ENCODE measurements at places on chromosomes 1 and 21. TPM values are rescaled to one million over a fixed set of nuclear protein-coding genes. Genes with fewer than 3 reads are reported as not detected.
A peak's percentile ranks its signal among the peaks of the same experiment; 100 is the strongest.

GCSAML gene
- 0.54 TPM for total RNA-seq

MAP3K6 gene
- 6.3 TPM for total RNA-seq

GOLT1A gene
- total RNA-seq, result 53.3 TPM

WNT4 gene
- 3.3 TPM for total RNA-seq

OR14K1 gene
- not detected for total RNA-seq

WDR47 gene
- 16.5 TPM for total RNA-seq

CLCNKB gene
- total RNA-seq, result not detected

NUDT17 gene
- total RNA-seq, result 1.9 TPM

STRIP1 gene
- total RNA-seq, result 117 TPM

HSD3B1 gene
- total RNA-seq, result not detected

DNA sequence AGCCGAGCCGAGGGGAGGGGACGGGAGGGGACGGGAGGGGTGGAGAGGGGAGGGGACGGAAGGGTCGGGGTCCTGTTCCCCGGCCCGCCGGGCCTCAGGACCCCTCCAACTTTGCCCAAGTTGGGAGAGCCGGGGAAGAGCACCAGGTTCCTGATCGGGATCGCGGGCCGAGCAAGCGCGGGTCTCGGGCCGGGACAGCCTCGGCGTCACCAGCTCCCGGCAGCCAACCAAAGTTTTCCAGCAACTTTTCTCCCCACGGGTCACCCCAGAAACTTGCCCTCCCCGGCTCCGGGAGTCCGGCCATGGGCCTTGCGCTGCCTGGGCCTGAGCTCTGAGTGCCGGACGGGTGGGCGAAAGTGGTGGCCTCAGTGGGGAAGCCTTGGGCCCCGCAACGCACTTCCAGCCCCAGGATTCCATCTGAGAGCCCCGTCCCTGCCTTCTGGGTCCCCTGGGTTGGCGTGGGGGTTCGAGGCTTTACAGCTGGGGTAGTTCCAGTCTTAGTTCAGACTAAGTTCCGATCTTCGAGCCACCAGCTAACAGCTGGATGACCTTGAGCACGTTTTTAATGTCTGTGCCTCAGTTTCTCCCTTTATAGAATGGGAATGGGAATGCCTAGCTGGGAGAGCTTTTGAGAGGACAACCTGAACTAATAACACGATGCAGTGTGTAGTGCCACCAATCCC lies 458 bp downstream of the ZC3H12A start:
- H3K36me3 ChIP-seq, result peaks cover 14% of the 10 kb centered on the region
- peak overlapping the region; percentile 86 for H3K4me3 ChIP-seq
- H3K27me3 ChIP-seq, result no peaks in the 10 kb centered on the region
- H3K27ac ChIP-seq, result peak overlapping the region; percentile 98
- H3K4me1 ChIP-seq, result peaks cover 19% of the 10 kb centered on the region
- no peak for DNase-seq

- no peaks in the 10 kb centered on the region for H3K4me1 ChIP-seq
- DNase-seq, result no peak
- H3K36me3 ChIP-seq, result no peaks in the 10 kb centered on the region
Observed at GRCh38 chr21:40379881-40380810, 466.8 kb downstream of the DSCAM start.

DNA sequence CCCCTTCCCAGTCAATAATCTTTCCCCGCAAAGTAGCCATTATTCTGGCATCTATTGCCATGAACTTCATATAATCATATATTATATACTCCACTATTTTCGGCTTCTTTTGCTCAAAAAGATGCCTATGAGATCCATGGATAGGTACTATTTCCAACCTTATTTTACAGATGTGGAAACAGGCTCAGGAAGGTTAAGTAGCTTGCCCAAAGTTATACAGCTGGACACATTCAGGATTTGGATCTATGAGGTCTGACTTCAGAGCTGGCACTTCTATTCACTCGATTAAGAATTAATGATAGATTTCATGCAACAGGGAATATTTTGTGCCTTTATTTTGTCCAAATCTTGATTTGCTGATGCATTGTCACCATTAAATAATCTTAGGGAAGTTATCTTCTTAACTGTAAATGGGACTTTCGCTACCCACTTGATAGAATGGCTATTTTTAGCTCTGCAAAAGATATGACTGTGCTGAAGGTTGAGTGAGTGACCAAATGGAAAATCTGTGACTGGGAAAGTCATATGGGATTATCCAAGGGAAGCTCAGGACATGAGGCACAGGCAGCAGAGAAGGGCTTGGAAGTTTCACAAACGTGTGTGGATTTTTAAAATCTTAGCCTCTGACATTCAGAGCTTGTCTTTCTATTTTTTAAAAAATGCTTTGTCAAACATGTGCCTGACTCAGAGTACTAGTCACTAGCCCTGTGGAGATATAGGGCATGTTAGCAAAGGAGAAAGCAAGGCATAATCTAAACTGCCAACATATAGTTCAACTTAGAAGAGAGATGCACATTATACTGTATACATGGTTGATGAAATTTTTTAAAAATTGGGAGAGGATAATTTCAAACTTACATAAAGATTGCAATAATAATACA lies 36.5 kb downstream of the GIPC2 start:
- no peak overlapping the region for H3K4me3 ChIP-seq
- H3K4me1 ChIP-seq, result no peaks in the 10 kb centered on the region
- H3K27me3 ChIP-seq, result no peaks in the 10 kb centered on the region
- no peak for DNase-seq

GRCh38 chr1:58304346-58304975 lies 242.1 kb downstream of the OMA1 start:
- H3K27ac ChIP-seq, result no peak overlapping the region
- no peaks in the 10 kb centered on the region for H3K27me3 ChIP-seq
- no peak for DNase-seq
- H3K4me1 ChIP-seq, result no peaks in the 10 kb centered on the region
- H3K36me3 ChIP-seq, result no peaks in the 10 kb centered on the region

DNA sequence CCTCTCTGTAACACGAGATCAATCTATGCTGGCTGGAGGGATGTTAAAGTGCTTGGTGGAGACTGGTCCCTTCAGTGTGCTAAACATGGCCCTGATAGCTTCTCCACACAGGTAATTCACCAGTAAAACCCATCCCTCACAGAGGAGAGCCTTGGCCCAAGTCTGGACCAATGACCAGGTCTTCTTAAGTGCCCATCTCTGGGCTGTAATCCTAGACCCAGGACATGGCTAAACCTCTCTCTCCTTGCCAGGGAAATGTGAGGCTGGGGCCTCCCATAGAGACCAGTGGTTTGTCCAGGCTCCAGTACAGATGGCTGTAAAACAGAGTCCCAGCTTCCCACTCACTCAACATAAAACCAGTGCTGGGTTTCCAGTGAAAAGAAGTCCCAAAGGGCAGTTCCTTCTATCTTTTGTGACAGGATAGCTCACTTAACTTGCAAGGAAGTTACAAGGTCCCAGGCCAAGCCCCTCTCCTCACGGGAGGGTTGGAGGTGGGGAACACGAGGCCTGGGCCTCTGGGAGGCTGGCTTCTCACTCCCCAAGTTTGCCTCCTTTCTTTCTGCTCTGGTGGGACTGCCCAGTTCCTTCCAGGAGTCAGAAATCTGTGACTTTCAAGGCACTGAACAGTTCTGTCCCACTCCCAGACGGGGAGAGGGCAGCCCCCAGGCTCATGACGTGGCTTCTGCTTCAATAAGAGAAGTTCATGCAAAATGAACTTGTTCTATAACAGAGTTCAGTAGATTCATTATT lies 2.2 kb upstream of the KIF17 start:
- no peak overlapping the region for H3K27ac ChIP-seq
- H3K4me1 ChIP-seq, result peaks cover 7% of the 10 kb centered on the region
- DNase-seq, result no peak
- no peak overlapping the region for H3K4me3 ChIP-seq
- no peaks in the 10 kb centered on the region for H3K36me3 ChIP-seq
- H3K27me3 ChIP-seq, result no peaks in the 10 kb centered on the region

DNA sequence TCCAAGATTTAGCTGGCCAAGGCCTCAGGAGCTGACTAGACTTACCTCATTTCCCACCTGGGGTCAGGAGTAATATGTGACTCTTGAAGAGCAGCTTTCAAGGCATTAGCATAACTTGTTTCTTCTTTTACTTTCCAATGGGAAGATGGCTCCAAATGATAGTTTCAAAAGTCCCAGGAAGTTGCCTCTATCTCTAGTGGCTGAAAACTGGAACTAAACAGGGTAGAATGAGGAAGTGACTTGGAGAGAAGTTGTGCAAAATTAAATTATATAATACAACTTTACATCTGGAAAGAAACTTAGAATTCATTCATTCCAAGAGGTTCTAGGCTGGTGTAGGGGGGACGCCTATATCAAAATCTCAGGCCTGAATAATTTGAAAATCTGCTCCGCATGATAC lies 250.1 kb upstream of the FMN2 start:
- no peak for DNase-seq
- H3K27me3 ChIP-seq, result no peaks in the 10 kb centered on the region
- no peak overlapping the region for H3K27ac ChIP-seq
- H3K36me3 ChIP-seq, result no peaks in the 10 kb centered on the region
- no peak overlapping the region for H3K4me3 ChIP-seq

- H3K36me3 ChIP-seq, result no peaks in the 10 kb centered on the region
- no peak for DNase-seq
- H3K27ac ChIP-seq, result no peak overlapping the region
- H3K27me3 ChIP-seq, result no peaks in the 10 kb centered on the region
- H3K4me1 ChIP-seq, result no peaks in the 10 kb centered on the region
Observed at GRCh38 chr1:117534995-117535467, 70.8 kb upstream of the TENT5C start.

DNA sequence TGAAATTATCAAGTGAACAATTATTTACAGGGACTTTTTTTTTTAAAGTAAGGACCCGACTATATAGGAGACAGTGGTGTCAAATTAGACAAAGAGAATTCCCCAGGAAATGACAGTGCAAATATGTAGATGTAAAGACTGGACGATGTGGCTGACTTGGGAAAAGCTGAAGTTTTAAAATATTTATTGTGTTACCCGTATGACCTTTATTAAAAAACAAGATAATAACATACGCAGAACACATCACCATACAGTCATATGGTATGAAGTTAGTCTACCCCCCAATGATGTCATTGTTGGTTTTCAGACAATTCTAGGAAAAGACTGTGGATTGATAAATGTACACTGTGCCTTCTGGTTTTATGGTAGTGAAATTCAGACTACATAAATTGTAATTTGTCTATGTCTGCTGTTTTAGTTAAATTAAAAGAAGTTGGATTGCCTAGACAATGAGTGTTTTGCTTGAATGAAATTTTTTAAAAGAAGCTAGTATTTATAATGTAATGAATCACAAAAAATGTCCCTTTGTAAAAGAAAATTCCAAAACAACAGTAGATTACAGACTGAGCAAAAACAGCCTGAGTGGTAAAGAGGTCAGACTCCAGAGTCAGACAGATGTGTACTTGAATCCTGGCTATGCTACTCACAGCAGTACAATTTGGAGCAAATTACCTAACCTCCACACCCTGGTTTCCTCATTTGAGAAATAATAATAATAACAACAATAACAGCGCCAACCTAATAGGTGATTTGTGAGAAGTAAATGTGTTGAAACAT lies 15.5 kb upstream of the PDC start:
- no peak overlapping the region for H3K4me3 ChIP-seq
- H3K36me3 ChIP-seq, result no peaks in the 10 kb centered on the region
- no peak overlapping the region for H3K27ac ChIP-seq
- H3K4me1 ChIP-seq, result no peaks in the 10 kb centered on the region

DNA sequence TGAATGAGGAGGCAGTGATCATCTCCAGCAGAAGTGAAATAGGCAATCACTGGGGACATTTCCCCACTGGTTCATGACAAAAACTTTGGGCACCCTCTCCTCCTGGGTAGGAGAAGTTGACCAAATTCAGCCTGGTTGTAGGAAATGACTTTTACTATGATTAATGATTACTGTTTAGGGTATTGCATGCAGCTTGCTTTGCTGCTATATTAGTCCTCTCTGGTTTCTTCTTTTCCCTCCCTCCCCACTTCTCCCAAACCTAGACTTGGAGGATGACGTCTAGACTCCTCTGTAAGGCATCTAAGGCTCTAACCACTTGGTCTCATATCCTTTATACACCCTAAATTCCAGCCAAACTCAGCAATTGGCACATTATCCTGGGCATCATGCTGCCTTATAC lies 3.4 kb upstream of the RGS16 start:
- no peaks in the 10 kb centered on the region for H3K27me3 ChIP-seq
- no peaks in the 10 kb centered on the region for H3K36me3 ChIP-seq
- no peak overlapping the region for H3K27ac ChIP-seq

- H3K4me1 ChIP-seq, result peaks cover 16% of the 10 kb centered on the region
- no peak for DNase-seq
- H3K4me3 ChIP-seq, result no peak overlapping the region
- peaks cover 14% of the 10 kb centered on the region for H3K36me3 ChIP-seq
- no peak overlapping the region for H3K27ac ChIP-seq
- H3K27me3 ChIP-seq, result no peaks in the 10 kb centered on the region
Observed at GRCh38 chr1:25554886-25555752, 11.7 kb downstream of the LDLRAP1 start.

DNA sequence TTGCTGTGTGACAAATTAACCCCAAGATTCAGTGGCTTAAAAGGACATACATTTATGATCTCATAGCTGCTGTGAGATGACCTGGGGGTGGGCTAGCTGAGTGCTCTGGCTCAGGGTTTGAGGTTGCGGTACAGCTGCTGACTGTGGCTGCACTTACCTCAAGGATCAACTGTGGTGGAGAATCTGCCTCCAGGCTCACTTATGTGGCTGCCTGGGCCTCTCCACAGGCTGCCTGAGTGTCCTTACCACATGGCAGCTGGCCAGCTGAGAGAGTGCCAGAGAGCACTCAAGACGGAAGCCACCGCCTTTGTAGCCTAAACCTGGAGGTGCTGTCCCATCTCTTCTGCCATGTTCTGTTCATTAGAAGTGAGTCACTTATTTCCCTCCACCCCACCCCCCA lies 5.7 kb downstream of the LRRC71 start:
- no peak overlapping the region for H3K4me3 ChIP-seq
- peak; percentile 16 for DNase-seq
- H3K4me1 ChIP-seq, result no peaks in the 10 kb centered on the region
- H3K27me3 ChIP-seq, result no peaks in the 10 kb centered on the region

GRCh38 chr1:216064643-216065042 lies 358.6 kb downstream of the USH2A start:
- H3K4me3 ChIP-seq, result no peak overlapping the region
- no peaks in the 10 kb centered on the region for H3K27me3 ChIP-seq
- no peak overlapping the region for H3K27ac ChIP-seq

- no peak overlapping the region for H3K27ac ChIP-seq
- H3K36me3 ChIP-seq, result no peaks in the 10 kb centered on the region
- H3K27me3 ChIP-seq, result no peaks in the 10 kb centered on the region
Observed at GRCh38 chr1:208231881-208232661, 12.1 kb downstream of the PLXNA2 start.

DNA sequence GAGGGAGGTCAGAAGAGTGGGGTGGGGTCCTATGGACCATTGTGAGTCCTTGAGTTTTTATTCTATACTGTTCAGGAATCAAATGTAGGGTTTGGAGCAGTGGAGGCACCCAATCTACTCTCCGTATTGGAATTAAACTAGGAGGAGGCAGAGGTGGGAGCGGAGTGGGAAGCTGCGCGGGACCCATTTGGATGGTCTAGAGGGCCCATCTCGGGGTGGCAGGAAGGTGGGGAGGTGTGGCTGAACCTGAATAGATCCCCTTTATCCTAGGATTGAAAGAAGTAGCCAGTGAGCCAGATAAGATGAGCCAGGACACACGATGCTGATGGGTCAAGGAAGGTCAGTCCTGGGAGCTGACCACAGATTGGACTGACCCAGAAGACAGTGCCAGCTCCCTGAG lies 325.8 kb downstream of the AJAP1 start:
- H3K27me3 ChIP-seq, result no peaks in the 10 kb centered on the region
- no peak for DNase-seq

Data from Peyer's patch (tissue), 4 donors.